ENCODE measurements at places on chromosomes 3 and 15. TPM values are rescaled to one million over a fixed set of nuclear protein-coding genes. Genes with fewer than 3 reads are reported as not detected.

DNA sequence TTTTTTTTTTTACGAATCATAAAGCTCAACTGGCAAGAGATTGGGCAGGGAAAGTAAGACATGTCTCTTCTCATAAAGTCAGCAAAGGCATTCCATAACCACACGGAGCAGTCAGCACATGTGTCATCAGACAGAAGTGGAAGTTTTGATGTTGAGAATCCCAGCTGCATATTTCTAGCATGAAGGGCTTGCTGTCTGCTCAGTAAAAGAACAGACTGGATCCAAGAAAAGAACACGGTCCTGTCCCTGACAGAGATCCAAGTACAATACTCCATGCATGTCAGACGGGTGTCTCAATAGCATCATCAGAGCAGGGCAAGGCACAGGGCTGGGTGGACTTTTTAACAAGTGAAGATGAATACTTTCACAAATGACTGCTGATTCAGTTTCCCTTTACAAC lies 38.2 kb downstream of the ABI3BP start:
- H3K4me3 ChIP-seq: no peak overlapping the region
- no peak for DNase-seq
- H3K36me3 ChIP-seq: no peaks in the 10 kb centered on the region
- no peaks in the 10 kb centered on the region for H3K4me1 ChIP-seq
- H3K27me3 ChIP-seq: no peaks in the 10 kb centered on the region

DNA sequence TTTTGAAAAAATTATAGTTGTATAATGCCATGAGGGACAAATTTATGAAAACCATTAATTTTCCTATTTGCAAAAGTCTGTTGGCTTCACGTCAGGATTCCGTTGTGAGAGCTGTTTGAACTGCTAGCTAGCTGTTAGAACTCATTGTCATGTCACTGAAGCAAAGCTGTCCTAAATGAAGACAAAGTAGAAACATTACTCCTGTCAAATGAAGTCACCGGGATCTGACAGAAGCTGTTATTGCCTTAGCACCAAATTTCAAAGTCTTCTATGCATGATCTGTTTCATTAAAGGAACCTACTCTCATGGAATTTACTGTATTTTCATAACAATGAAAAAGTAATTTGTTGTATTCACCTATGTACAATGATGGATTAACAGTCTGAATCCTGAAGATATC lies 479.8 kb downstream of the PLOD2 start:
- no peak overlapping the region for H3K27ac ChIP-seq
- no peaks in the 10 kb centered on the region for H3K27me3 ChIP-seq
- H3K36me3 ChIP-seq: no peaks in the 10 kb centered on the region
- H3K4me3 ChIP-seq: no peak overlapping the region

Gene EXD1
- not detected for total RNA-seq

DNA sequence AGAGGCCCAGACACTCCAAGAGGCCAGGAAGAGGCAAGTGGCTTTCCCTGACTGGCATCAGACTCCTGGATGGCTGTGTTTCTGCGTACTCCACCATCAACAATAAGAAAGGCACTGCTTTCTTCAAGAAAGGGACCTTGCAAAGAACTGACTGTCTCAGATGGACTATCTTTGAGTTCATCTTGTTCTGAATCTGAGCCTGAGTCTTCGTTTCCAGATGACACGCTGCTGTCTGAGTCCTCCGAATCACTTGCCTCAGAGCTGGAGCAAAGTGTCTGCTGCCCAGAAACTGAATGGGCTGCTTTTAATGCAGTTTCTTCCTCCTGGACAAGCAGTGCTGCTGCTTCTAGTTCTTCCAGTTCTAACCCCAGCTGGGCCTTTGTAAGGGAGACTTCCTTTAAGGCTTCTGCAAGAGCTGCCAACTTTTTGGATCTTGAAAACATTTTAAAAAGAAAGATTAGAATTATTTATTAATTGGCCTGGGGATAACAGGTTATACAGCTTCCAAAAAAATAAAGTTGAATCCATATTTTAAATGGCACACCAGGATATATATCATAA lies 97.8 kb downstream of the SHQ1 start:
- no peaks in the 10 kb centered on the region for H3K36me3 ChIP-seq
- H3K27ac ChIP-seq: peak overlapping the region; percentile 21
- H3K4me3 ChIP-seq: no peak overlapping the region
- DNase-seq: no peak
- no peaks in the 10 kb centered on the region for H3K27me3 ChIP-seq

DNA sequence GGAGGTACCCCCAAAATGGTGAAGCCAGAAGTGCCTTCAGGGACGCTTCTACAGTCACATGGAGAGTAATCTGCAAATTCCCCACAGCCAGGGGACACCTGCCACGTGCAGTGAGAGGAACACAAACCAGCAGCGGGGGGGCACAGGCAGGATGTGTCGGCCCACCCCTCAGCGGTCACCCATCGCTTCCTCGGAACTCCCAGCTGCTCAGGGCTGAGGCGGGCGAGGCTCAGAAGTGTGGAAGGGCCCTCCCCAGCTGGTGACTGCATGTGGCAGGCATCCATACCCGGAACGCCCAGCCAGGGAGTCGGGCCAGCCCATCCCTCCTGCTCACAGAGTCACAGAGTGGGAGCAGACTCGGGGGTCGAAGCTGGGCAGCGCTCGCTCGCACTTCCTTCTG lies 63.7 kb downstream of the SLC12A8 start:
- H3K4me3 ChIP-seq: no peak overlapping the region
- H3K27ac ChIP-seq: peak overlapping the region; percentile 43
- peaks cover 28% of the 10 kb centered on the region for H3K4me1 ChIP-seq
- no peaks in the 10 kb centered on the region for H3K27me3 ChIP-seq
- no peak for DNase-seq

DNA sequence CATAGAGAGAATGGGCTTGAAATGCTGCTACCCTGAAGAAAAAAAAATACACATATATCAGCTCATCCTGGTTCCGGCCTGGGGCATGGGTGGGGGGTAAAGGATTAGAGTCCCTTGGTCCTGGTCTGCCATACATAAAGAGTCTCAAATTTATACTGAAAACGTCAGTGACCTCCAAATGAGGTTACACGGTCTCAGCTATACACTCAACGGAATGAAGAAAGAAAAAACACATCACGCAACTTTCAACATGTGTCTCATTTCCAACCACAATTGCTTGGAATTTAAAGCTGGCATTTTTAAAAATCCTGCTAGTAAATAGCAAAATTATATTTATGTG lies 612.8 kb downstream of the MCTP2 start:
- H3K36me3 ChIP-seq: no peaks in the 10 kb centered on the region
- no peak for DNase-seq
- no peak overlapping the region for H3K27ac ChIP-seq
- peak overlapping the region; percentile 43 for H3K4me3 ChIP-seq
- H3K27me3 ChIP-seq: no peaks in the 10 kb centered on the region
- H3K4me1 ChIP-seq: peaks cover 2% of the 10 kb centered on the region

Gene MAGI1
- 21.2 TPM for total RNA-seq

DNA sequence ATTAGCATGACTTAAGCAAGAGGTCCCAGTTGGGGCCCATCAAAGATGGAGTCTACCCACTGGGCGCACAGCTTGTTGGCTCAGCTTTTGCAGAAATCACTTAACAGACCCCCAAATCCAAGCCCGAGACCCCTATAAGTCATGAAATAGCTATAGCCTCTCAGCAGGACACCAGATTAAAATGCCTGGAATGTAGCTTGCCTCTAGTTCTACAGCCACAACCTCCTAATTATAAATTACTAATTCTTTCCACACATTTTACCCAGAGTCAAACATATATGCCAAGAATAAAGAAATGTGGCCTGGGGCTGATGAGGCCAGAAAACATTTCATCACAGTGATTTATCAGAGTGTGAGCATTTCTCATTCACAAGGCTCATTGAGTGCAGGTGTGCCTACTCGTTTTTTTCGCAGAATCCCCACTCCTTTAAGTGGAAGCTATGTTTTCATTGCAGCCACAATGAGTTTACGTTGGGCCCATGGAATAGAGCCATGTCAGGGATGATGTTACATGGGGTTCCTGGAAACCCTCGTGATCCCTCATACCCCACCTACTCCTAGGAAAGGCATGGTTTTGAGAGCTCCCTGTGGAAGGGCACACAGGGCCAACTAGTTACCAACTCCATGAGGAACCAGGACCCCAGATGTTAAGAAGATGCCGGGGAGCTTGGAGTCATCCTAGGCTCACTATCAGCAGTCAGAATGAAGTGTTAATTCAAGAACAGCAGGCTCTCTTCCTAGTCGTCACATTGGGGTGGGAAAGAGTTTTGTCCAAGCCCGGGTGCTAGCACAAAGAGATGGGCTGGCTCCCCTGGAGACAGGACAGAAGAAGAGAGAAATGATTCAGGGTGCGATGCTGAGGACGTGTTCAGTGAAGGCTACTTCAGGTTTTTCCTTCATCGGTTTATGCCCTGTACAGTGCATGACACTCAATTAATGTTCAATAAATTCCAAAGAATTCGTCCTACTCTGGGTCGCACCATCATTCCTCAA lies 90.2 kb upstream of the ABHD17C start:
- H3K36me3 ChIP-seq: no peaks in the 10 kb centered on the region
- no peak overlapping the region for H3K27ac ChIP-seq
- DNase-seq: no peak
- peaks cover 29% of the 10 kb centered on the region for H3K4me1 ChIP-seq
- no peak overlapping the region for H3K4me3 ChIP-seq
- H3K27me3 ChIP-seq: peaks cover 6% of the 10 kb centered on the region

DNA sequence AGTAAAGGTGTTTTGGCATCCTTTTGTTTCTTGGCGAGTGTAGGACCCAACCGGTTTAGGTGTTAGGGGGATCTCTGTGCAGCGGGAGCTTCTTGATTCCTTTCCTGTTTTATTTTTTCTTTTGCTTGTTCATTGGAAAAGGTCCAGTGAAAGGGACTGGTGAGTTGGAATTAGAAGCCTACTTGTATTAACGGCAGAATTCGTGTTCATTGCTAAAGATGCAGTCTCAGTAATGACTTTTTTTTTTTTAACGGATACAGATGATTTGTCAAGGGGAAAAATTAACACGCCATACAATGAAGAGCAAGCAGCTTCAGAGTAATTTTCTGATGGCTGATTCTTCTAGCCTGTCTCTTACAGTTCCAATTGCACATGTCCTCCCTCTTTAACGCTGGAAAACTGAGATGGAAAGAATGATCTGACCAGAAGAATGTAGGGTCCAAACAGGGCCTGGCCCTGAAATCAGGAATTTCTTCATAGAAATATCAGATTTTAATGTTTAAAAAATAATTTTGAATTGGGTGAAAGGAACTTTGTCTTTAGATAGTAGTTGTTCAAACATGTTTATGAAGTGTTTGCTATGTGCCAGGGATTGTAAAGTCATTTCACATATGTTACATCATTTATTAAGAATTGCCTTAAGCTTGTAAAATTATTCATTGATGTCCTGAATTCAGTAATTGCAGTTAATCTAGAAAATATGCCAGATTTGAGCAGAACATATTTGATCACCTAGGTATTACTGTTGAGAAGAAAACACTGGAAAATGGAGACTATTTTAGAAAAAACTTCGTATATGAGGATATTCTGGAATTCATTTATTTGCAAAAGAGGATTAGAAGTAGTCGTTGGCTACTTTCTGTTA lies 1.4 kb downstream of the MAPK6 start:
- H3K27me3 ChIP-seq: no peaks in the 10 kb centered on the region
- no peaks in the 10 kb centered on the region for H3K4me1 ChIP-seq
- no peaks in the 10 kb centered on the region for H3K36me3 ChIP-seq
- H3K27ac ChIP-seq: peak overlapping the region; percentile 91

DNA sequence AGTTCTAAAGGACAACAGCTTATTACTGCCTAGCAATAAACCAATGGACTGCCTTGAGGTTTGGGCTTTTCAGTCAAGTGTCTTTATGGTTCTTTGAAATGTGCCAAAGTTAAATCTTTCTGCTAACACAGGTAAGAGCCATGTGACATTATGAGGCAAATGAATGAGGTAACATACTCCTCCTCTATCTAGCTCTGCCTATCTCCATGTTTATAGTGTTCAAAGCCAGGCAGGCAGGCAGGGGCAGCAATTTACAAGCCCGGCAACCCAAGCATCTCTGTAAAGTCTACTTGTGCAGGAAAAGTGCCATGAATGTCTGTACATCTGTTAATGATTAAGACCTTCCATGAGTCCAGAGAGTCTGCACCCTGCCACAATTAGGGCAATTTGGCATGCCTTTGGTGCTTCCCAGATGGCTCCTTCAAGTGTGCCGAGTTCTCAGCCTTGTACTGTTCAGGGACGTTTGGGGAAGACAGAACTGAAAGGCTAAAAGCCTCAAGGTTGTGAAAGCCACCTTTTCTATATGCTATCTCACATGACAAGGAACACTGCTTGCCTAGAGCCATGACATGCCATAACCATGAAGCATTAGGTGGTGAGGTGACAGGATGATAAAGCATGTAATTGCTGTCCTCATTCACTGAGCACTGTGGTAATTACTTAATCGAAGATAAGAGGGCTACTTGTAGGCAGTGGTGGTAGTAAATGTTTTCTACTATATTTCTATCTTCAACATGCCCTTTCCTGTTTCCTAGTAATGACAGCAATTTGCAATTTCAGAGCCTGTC lies 41.4 kb upstream of the EIF1B start:
- no peaks in the 10 kb centered on the region for H3K4me1 ChIP-seq
- DNase-seq: no peak
- H3K27ac ChIP-seq: no peak overlapping the region
- H3K27me3 ChIP-seq: no peaks in the 10 kb centered on the region

DNA sequence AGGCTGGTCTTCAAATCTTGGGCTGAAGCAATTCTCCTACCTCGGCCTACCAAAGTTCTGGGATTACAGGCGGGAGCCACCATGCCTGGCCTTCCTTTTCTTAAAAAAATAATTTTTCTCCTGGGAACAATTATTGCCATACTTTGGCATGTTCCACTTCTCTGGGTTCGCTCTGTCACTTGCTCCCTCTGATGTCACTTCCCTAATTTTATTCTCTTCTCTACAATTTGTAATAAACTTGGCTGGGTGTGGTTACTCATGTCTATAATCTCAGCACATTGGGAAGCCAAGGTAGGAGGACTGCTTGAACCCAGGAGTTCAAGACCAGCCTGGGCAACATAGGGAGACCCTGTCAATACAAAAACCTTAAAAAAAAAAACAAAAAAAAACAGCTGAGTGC lies 6.1 kb upstream of the IMPDH2 start:
- peaks cover 9% of the 10 kb centered on the region for H3K36me3 ChIP-seq
- no peak overlapping the region for H3K27ac ChIP-seq
- H3K27me3 ChIP-seq: no peaks in the 10 kb centered on the region
- no peak overlapping the region for H3K4me3 ChIP-seq
- H3K4me1 ChIP-seq: no peaks in the 10 kb centered on the region

DNA sequence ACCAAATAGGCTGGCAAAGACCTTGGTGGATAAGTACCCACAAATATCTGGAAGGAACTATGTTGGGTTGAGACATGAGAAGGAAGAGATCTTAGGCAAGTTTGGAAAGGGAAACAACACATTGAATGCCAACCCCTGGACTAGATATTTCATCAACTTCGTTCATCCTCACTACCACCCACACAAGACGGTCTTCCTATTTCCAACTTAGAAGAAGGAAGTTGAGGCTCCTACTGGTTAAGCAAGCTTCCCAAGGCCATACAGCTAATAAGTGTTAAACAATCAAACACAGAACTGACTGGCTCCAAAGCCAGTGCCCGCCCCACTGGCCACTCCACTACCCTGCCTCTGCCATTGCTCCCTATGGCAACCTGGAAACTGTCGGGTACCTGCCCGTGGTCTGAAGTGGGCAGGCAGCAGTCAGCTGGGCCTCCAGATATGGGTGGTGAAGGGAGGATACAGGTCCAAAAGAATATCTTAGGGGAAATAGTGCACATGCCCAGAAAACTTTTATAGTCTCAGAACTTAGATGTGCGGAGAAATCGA lies 94.9 kb downstream of the LIPC start:
- H3K4me3 ChIP-seq: no peak overlapping the region
- no peak overlapping the region for H3K27ac ChIP-seq
- DNase-seq: no peak

Gene PLCH1
- 0.26 TPM for total RNA-seq

Measured in esophagus squamous epithelium (tissue), 5 donors.